ENCODE measurements at places on chromosomes 12 and 14.

- no peak for DNase-seq
Observed at GRCh38 chr12:53184828-53185227, 4.1 kb upstream of the CSAD start.

DNA sequence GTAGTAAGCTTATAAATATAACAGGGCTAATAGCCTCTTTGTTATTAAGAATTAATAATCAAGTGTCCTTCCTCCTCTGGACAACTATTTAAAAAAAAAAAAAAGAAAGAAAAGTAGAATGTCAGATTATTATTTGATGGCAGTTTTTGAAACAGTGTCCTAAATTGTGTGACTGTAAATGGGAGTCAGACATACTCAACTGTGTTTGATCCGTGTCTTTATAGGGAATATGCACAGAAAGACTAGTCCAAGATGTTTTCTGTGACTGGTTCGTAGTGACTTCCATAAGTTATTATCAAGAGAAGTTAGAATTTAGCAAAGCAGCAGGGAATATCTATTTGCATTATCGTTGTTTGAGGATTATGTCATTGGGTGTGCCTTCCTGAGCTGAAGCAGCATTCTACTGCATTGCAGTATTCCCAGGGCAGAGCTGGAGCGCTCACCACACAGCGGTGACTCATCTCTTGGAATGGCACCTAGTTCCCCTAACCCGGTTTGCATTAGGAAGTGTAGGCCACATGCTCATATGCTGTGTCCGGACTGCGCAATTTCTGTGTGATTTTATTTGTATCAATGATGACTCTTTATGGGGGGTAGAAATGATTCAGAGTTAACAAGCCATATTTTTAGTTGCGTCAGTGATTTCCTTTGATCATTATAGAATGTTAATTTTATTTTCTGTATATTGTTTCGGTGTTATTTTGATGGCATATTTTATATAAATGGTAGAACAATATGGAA is 7.9 kb downstream of the DYNC1H1 start:
- no peak for DNase-seq

DNA sequence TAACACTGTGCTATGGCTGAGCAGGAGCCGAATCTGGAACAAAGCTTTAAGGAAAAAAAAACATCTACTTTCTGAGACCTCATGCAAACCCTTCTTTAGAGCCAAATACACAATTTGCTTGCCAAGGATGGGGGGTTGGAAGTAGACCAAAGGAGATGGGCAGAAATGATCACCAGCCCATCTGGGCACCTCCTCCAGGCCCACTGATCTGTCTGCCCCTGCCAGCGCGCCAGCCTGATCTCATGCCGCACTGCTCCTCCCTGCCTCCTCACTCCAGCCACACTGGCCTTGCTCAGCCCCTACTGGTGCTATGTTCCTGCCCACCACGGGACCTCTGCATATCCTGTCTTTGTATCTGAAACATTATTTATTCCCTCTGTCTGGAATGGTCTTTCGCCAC is 24.8 kb upstream of the RAB35 start:
- DNase-seq, result no peak

GRCh38 chr14:83171761-83172160 is 1638.1 kb upstream of the SEL1L start:
- DNase-seq, result no peak

DNA sequence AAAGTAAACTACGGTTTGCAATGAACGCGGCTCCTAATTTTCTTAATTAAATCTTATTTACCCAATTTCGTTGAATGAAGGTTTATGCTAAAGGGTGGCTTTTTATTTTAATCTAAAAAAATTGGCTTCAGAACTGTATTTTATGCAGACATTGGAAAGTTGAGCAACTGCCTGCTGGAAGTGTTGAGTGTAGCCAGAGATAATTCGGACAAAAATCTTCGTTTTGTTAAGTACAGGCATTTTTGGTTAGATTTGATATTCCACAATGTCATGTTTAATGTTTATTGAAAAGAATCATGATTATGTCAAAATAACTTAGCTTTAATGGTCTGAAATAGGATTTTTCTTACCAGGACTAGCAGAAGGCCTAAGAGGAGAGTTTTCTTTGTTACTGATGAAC is 875 bp downstream of the IRAK3 start:
- DNase-seq, result no peak

All from stimulated activated CD8-positive, alpha-beta memory T cell treated with anti-CD3 and anti-CD28 coated beads, Interleukin-2, amount 100 ng/mL, for 48 hours (primary cell).